ENCODE measurements at places on chromosomes 13 and 19.

DNA sequence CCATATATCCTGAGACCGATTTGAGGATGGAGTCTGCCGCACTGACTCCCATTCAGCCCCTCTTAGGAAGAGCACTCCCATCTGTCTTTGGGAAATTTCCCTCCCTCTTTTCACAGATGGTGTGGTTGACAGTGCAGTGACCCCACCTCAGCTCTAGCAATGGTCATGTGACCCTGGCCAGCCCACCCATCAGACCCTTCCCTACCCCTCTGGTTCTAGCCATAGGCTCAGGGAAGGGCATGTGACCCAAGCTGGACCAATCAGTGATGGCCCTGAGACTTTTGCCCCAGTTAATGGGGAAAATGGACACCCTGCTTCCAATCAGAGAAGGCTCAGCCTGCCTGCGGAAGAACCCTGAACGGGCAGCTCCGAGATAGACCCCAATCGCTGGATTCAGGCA lies 26.3 kb downstream of the IL12RB1 start:
- DNase-seq: no peak

- no peak for DNase-seq
These were observed 56.6 kb downstream of the SPRY2 start for GRCh38 chr13:80284290-80284689.

DNA sequence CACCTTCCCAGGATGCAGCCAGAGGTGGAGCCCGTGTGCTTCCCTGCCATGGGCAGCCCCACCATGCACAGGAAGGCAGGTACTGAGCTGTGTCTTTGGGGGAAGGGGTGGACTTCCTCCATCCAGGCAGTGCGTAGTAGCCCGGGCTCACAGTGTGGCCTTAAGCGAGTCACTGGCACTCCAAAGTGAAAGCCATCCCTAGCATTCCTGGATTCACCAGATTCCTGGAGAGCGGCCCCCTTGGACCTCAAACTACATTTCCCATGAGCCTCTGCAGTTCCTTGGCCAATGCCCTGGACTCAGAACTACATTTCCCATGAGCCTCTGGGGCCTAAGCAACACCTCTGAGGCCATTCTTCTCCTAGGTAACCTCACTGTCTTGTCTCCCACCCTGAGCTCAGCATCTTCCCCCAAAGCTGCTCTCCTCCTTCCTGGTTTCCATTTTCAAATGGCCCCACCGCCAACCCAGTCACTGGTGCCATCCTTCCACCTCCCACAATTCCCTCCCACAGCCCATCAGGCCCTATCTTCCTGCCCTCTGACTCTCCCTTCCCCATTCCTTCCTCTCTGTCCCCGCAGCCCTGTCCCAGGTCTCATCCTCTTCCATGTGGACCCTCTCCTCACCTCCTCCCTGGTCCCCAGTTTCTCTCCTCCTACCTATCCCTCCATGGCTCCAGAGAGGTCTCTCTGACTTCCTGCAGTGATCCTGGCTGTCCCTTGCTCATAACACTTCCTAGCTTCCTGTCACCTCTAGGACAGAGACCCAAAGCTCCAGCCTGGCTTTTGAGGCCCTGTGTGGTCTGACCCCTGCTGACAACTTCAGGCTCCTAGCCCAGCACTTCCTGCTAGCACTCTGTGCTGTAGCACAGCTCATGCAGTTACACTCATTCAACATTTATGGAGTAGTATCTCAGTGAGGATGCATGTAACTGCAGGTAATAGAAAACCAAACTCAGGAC lies at the start of gene C19orf81:
Gene C19orf81, plus strand, starts transcription at position 13 of the 959 bp plus-strand sequence. Its CDS starts 0 bp downstream, at position 13.
- DNase-seq: no peak

- no peak for DNase-seq
These were observed 110.7 kb upstream of the WASF3 start for GRCh38 chr13:26446751-26447150.

DNA sequence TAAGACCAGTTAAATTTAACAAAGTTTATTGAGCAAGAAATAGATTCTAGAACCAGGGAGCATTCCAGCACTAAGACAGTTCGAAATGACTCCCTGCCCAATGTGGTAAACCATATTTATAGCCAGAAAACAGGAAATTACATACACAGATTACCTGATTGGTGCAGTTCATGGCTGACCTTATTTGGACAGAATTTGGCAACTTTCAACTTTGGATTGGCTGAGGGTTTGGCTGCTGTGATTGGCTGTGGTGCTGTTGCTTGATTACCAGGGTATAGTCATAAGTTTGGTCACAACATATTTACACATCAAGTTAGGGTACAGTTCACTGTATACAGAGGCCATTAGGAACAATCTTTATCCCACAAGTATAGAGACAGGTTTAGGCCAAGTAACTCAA lies 984.8 kb upstream of the MIR17HG start:
- no peak for DNase-seq

- DNase-seq: no peak
These were observed 812.0 kb downstream of the SLITRK5 start for GRCh38 chr13:88483202-88483601.

- DNase-seq: no peak
These were observed 266.1 kb upstream of the TMTC4 start for GRCh38 chr13:100940658-100941057.

DNA sequence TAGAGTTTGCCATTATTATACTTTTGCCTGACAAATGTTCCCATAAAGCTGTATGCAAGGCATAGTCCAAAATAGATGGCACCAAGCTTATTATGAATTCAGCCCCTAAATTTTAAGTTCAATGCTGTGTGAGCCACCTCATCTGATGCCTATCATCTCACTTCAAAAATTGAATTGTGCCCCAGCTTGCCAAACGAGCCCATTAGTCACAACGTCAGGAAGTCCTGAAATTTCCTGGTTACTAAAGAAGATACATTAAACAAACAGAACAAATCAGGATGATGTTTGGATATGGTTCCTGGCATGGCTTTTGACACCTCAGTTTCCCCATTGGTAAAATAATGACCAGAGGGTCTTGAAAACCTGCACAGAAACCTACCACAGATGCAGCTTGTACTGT lies 147.5 kb upstream of the SOX21 start:
- no peak for DNase-seq

DNA sequence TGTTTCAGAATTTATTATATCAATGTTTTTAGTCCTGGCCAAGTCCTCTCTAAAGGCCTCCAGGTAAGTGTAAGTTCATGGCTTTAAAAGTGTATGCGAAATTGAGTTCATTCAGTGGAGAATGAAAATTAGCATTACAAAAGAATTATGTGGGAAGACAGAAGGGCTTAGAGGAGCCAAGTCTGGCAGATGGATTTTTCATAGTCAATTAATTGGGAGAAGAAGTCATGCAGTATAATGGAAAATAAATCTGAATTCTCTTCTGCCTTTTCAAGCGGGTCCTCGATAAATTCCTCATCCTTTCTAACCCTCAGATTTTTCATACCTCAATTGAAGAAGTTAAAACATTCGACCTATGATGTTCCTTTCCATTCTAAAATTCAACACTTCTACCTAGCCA lies 394.2 kb downstream of the ITGBL1 start:
- DNase-seq: no peak

DNA sequence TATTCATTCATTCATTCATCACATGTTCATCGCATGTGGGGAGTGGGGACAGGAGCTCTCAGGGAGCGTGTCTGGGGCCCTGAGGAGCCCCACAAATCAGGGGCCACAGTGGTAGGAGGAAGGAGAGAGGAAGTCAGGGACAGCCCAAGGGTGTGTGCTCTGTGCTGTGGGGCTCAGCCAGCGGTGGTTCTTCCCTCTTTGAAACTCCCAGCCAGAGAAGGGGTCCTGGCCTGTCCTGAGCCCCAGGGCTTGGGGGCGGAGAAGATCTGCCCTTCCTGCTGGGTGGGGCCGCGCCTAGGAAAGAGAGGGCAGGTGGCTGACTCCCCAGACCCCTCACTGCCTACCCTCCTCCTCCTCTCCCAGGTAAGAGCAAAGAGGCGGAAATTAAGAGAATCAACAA lies 14.6 kb downstream of the AP2A1 start:
- DNase-seq: no peak

GRCh38 chr19:3250675-3251074 lies 26.2 kb downstream of the CELF5 start:
- no peak for DNase-seq

GRCh38 chr19:45066921-45067661 lies 9.2 kb downstream of the ZNF296 start:
- no peak for DNase-seq

DNA sequence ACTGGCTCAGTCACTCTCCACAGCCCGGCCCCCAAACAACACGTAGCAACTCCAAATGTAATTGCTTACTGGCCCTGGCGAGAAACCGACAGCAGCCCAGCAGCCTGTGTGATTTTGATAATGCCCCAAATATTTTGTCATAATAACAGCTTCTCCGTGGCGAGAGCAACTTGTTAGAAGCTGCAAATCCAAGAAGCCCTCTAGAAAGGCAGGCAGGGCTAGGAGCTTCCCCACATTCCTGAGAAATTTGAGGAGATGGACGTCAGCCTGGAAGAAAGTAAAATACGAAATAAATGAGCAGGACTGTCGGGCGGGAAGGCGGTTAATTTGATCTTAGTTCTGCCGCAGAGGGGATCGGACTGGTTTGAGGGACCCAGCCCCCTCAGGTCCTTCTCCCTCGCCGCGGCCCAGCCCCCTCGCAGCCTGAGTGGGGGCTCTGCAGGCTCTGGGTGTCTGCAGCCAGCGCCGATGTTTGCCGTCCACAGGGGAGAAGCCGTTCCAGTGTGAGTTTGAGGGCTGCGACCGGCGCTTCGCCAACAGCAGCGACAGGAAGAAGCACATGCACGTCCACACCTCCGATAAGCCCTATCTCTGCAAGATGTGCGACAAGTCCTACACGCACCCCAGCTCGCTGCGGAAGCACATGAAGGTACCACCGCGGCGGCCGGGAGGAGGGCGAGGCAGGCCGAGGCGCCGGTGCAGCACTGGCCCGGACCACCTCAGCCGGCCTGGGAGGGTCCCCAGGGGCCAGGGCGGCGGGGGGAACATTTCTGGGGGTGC lies 3.1 kb downstream of the ZIC2 start:
- peak; percentile 35 for DNase-seq

- DNase-seq: no peak
These were observed 435.1 kb downstream of the FOXO1 start for GRCh38 chr13:40231311-40231710.

Measured in NCI-H510A (cell line).